Motor neuron (in vitro differentiated cells): ENCODE measurements at places on chromosomes 11 and 22.

- no peak for ATAC-seq
These were observed 41.4 kb downstream of the PPME1 start for GRCh38 chr11:74212533-74212932.

GRCh38 chr11:71255323-71255722 lies 2.9 kb upstream of the SHANK2 start:
- ATAC-seq: no peak

GRCh38 chr11:95415837-95416304 lies 184.9 kb upstream of the SESN3 start:
- no peak for ATAC-seq

DNA sequence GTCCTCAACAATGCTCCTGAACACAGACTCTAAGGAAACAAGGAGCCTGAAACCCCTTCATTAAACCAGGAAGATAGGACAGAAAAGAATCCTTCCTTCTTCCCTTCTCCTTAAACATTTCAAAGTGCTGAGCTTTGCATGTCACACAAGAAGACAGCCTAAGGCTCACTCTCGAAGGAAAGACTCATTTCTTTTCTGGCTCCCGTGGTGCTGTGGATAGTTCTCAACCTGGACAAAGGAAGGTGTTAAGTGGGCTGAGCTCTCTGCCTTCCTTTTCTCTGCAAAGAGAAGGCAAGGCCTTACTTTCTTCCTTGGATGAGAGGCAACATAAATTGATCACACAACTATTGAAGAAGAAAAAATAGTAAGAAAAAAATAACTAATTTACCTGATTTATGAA lies 452.4 kb upstream of the DDI1 start:
- ATAC-seq: no peak

DNA sequence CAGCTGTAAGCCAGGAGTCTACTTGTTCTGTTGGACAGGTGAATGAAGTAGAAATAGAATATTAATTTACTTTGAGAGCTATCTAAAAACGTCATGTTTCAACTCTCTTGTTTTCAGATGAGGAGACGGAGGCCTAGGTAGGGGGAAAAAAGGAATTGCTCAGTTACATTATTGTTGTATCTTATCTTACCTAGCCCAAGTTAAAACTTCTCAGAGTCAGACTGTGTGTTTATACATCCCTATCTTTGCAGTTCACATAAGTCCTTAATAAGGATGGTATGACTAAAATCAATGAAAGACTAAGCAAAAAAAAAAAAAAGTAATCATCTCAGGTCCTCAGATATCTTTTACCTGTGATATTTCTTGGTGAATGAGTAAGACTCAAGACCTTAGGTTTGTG lies 62.8 kb downstream of the TEAD1 start:
- no peak for ATAC-seq
